ENCODE measurements at places on chromosomes 12 and 14.

- DNase-seq, result no peak
Observed at GRCh38 chr12:3520711-3521110, 29.7 kb downstream of the PRMT8 start.

GRCh38 chr12:69423037-69423905, 46.9 kb upstream of the FRS2 start:
- DNase-seq, result no peak

GRCh38 chr14:77375164-77375950, 1.5 kb downstream of the TMED8 start:
- no peak for DNase-seq

- no peak for DNase-seq
Observed at GRCh38 chr12:75455839-75456238, 24.7 kb upstream of the GLIPR1 start.

GRCh38 chr14:51979088-51979709, 10.1 kb upstream of the RTRAF start:
- no peak for DNase-seq

- DNase-seq, result no peak
Observed at GRCh38 chr12:118958520-118958919, 22.8 kb upstream of the SRRM4 start.

GRCh38 chr12:96623155-96623554, 133.8 kb downstream of the CFAP54 start:
- DNase-seq, result no peak

GRCh38 chr14:99996951-99997571, 68.2 kb upstream of the EVL start:
- no peak for DNase-seq

DNA sequence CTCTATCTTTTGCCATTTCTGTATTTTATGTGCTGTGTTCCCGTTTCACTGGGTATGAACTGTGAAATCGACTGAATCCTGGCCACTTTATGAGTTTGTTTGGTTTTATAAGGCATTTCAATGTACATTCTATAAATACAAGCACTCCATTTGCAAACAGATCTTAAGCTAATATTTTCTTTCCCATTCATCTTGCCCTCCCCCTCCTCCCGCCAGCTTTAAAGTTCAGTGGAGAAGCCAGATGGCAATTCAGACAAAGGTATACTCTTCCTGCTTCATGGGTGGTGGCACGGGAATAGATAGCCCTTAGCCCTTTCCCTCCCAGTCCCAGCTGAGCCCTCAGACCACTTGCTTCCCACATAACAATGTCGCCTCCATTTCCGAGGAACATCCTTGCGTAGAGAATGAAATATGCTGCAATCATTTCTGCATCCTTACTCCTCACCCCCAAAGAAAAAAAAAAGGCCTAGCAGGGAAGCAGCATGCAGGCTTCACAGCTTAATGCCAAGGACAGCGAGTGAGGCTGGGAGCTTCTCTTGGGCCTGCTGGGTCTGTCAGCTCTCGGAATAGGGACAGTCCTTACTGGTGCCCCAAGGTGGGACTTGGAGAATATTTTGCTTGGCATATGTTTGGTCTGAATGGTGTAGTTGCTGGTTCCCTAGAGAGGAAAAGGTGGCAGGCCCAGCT, 52.8 kb upstream of the SRSF5 start:
- no peak for DNase-seq

GRCh38 chr12:113333877-113334785, 778 bp downstream of the SLC8B1 start:
- DNase-seq, result no peak

DNA sequence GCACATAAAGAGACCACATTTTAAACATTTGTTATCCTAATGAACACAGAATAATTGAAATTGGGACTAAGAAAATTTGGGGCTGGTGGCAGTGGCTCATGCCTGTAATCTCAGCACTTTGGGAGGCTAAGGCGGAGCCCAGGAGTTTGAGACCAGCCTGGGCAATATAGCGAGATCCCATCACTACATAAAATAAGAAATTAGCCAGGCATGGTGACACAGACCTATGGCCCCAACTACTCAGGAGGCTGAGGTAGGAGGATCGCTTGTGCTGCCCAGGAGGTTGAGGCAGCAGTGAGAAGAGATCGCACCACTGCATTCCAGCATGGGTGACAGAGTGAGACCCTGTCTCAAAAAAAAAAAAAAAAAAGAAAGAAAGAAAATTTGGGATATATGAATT, 59.7 kb downstream of the CPM start:
- no peak for DNase-seq

DNA sequence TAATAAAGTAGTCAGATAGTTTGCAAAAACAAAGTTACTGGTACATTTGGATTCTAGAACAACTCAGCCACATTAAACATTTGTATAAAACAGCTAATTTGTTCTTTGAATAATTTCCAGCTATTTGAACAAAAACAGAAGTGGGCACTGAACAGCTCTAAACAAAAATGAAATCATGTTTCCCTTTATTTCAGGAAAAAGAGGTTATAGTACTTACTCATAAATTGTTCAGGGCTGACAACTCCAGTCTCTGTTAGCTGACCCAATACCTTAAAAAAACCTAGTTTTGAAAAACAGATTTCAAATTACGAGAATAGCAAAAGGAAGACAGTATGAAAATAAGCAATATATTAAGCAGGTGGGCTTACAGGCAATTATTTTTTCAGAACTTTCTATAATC, 8.2 kb downstream of the GNPNAT1 start:
- DNase-seq, result no peak

GRCh38 chr12:52533686-52534470, 13.7 kb upstream of the KRT5 start:
- DNase-seq, result no peak

DNA sequence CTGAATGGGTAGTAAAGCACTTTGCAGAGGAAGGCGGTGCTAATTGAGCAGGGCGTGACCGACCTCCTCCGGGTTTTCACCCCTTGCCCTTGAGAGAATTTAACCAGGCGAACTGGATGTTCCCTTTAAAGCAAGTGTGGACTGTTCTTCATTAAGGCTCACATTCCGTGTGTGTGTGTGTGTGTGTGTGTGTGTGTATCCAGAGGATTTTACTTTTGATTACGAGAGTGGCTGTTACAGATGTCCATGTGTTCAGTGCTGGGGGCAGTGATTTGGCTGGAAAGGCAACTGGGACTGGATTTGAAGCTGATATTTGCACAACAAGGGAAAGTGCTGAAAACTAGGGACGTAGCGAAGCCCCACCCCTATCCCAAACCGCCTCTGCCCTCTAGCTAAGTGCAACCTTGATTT, 2.2 kb downstream of the TMEM132C start:
- DNase-seq, result no peak

- no peak for DNase-seq
Observed at GRCh38 chr14:55671641-55672040, 91.6 kb downstream of the KTN1 start.

DNA sequence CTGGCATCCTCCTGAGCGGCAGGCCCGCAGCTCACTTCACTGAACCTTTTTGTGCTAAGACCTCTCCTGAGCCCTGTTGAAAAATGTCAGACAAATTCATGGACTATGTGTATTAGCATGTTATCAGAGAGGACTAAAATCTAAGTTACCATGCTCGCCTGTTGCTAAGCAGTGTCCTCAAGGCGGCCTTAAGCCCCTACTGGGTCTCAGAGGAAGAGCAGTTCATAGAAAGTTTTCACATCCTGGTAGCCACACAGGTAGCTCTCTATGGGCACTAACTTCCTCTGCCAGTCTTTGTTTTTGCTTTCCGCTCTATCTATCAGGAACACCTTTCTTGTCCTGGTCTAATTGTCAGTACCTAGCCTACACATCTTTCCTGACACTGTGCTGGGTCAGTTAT, 306.6 kb upstream of the MIS18BP1 start:
- no peak for DNase-seq
